ENCODE measurements at places on chromosomes 11 and 22.

DNA sequence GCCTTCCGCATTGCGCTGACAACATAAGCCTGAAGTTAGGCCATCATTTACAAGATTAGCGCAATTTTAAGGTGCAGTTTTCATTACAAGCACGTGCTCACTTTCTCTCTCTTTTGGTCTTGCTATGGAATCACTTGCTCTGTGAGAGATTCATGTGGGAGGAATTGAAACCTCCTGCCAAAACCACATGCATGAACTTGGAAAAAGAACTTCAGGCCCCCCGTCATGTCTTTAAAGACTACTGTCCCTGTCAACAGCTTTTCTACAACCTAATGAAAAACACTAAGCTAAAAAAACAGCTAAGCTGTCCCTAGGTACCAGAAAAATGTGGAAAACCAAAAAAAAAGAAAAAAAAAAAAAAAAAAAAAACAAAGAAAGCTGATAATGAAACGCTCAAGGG lies 1707.6 kb upstream of the RAG2 start:
- no peak for DNase-seq

DNA sequence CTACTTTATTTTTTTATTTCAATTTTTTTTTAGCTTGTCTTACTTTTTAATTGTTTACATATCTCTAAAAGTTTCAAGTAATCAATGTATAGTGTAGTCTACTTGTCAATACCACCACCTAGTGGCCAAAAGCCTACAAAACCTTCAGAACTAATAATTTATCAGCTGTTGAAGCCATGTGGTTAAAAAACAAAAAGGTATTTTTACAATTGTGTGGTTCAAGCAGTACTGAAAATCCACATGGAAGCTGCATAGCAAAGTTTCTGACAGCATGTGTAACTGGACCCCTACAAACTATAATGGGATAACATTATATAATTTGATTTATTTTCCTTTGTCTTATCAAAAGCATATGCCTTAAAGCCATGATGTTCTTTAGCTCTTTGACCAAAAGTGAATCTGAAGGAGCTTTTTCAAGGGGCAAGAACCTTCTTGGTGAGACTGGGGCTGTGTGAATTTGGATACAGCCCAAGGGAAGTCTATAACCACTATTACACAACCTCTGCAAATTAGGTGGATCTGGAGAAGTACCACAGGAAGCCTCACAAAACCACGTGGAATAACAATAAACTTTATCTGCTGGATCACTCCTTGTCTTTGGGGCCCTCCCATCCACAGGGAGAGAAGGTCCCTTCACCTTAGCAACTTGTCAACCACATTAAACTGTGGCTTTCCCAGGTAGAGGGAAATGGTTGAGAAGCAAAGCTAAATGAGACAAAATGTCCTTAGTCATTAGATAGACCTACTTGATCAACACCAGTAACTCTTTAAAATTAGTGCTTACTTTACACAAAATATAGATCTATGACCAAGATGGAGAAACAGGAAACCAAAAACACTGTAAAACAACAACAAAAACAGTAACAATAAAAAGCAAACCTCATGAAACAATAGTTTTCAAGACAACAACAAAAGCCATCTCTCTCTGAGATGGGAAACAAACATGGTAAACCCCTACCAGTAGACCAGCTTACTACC lies 9.9 kb downstream of the NARS2 start:
- peak; percentile 40 for DNase-seq

DNA sequence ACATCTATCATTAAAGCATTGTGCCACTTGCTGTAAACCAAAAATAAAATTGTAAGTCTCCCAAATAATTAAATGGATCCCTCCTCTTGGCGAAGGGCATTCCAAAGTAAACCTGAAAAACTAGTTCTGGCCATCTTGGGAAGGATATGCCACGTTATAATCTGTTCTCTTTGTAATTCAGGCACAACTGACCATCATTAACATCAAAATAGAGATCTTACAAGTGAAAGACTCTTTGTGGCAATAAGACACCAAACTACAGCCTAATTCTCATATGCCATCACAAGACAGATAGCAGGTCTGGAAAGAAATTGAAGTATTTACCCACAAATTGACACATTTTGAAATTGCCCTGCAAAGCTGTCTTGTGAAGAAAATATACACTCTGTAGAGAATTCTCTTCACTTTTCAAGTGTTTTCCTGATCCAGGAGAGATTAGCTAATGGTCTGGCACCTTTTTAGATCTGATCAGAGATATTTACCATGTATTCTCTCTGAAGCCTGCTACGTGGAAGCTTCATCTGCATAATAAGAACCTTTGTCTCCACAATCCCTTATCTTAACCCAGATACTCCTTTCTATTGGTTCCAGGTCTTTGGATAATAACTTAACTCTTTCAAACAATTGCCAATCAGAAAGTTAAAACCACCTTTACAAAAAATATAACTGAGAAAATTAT lies 630.4 kb upstream of the CCDC179 start:
- no peak for DNase-seq

DNA sequence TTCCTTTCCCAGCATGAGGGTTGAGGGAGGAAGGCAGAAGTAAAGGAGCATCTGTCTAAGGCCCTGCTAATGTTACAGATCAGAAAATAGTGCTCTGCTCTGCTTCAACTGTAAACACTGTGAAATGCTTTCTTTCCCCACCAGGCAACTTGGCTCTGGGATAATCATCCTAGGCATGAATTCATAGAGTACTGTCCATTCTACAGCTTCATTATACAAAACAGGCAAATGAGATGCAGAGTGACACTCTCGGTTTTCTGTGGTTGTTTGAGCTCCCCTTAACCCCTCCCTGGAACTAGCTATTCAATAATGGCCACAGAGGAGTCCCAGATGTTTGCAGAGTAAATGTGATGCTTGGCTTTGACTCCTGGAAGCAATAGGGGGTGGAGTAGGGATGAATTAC lies 184.3 kb upstream of the CTSC start:
- no peak for DNase-seq

DNA sequence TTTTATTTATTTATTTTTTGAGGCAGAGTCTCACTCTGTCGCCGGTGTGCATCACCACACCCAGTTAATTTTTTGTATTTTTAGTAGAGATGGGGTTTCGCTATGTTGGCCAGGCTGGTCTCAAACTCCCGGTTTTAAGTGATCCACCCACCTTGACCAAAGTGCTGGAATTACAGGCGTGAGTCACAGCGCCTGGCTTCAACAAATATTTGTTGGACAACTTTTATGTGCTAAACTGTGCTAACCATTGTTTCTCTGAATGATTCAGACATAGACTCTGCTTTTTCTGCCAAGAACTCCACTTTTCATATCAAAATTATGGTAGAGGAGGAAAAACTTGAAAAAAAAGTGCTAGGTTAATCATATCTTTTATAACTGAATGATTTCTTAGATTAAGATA lies 36.3 kb downstream of the MMP7 start:
- DNase-seq: no peak

GRCh38 chr11:75510723-75511019 lies 15.1 kb downstream of the GDPD5 start:
- DNase-seq: no peak

DNA sequence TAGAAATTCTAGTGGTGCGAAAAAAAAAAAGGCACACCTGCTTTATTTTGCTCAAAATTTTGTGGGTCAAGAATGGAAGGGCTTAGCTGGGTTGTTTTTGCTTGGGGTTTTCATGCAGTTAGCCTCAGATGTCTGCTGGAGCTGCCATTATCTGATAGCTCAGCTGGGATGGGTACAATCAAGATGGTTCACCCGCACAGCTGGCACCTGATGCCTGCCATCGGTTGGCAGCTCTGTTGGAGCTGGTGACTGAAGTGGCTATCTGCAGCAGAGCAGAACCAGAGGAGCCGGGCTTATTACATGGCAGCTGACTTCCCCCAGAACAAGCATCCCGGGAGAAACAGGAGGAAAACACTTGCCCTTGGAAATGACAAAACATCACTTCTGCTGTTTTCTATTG lies 12.1 kb upstream of the ELFN2 start:
- DNase-seq: no peak

DNA sequence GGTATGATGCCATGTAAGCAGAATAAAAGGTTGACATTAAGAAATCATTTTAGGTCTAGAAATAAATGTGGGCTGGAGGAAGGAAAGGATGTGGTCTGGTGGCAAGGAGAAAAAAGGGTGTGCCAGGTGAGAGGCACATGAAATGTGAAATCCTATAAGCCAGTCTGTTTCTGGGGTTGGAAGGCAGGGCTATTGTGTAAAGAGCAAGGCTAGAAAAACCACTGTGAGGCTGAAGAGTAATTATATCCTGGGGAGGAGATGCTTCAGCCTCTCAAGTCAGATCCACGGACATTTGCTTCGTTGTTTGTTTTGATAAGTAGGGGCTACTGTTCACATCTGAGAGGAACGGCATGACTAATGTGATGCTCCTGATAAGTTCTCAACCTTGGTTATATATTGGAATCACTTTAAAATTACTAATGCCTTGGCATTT lies 77.5 kb upstream of the CTSC start:
- no peak for DNase-seq

GRCh38 chr11:106212081-106212480 lies 134.6 kb downstream of the AASDHPPT start:
- DNase-seq: no peak

- DNase-seq: peak; percentile 43
Measured at GRCh38 chr11:35751664-35752061, 89.1 kb downstream of the TRIM44 start.

DNA sequence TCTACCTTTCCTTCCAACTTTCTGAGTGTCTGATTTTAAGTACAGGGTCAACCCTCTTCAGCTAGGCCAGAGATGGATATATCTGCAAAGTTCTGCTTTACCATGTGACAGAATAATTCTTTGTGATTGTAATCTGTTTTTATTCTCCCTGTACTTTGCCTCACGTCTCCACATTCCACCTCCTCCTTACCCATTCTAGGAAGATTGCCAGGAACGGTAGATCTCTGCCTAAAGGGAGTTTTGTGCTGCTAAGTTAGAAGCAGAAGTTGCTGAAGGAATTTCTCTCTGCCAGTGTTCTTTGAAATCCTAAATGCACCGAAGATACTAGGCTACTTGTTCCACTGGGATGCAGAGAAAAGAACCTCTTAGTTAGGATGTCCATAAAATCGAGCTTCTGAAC lies 20.7 kb upstream of the FAM181B start:
- no peak for DNase-seq

DNA sequence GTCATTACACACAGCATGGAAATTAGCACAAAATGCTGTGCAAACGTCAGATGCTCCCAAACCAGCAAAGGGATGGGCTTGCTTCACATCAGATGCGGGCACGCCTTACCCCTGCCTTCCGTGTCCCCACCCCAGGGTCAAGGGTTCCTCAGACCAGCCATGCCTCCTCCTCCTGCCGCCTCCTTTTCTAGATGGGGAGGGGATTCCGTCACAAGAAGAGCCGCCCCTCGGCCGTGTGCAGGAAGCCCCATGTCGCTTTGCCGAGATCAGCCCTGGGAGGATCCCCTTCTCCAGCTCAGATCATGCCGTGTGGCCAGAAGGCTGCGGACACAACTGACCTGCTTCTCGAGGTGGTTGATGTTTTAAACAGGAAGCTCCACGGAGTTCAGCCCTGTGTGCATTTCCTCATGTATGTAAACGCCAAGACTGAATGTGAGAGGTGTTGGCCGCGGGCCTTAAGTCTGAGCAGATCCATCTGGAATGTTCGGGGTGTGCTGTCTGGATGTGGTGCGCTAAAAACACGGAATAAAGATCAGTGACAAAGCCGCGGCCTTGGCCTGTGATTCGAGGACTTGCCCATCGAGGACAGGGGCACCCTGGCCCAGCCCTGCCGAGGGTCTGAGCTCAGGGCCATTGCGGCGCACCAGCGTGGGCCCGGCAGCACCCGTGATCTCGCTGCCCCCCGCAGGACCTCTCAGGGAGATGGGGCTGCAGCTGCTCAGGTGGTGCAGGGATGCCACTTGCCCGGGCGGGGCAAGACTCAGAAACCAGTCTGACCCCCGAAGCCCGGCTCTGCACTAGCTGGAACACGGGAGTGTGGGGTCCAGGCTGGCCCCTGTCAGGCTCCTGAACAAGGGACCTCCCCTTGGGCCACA lies 412.9 kb downstream of the TBC1D22A start:
- no peak for DNase-seq

DNA sequence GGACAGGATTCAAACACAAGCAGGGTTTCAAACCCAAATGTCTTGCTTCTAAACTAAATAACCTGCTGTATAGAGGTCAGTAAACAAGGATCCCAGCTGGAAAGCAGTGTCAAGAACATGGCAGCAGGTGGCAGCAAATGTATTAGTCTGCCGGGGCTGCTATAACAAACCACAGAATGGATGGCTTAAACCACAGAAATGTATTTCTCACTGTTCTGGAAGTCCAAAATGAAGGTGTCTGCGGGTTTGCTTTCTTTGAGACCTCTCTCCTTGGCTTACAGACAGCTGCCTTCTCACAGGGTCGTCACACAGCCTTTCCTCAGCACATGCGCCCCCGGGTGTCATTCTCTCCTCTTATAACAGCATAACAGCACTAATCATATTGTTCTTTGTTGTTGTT lies 65.1 kb upstream of the LRRC55 start:
- DNase-seq: peak; percentile 7

DNA sequence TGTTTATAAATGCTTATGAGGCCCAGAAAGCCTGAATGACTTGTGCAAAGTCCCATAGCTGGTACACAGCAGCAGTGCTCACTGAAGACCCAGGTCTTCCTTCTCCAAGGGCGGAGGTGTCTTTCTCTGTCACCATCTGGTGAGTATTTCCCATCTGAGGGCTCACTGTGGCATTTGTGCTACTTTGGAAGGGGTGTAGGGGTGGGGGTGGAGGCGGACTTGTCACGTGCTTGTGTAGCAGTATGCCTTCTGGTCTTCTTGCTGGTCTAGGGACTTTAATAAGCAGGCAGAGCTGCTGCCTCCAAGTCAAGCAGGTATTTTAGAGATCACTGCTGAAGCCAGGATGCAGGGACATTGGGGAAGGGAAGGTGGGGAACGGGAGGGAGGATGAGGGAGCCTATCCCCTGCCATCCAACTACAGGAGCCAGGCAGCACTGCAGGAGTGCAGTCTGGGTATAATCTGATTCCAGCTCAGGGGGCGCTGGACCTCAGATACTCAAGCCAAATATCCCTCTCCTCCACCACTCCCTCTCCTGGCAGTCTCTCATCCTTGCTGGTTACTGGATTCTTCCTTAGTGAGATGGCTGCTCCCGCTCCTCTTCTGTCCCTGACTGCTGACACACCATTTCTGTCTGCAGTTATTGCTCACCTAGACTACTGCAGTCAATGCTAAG lies 3.4 kb downstream of the ABCC8 start:
- DNase-seq: no peak

DNA sequence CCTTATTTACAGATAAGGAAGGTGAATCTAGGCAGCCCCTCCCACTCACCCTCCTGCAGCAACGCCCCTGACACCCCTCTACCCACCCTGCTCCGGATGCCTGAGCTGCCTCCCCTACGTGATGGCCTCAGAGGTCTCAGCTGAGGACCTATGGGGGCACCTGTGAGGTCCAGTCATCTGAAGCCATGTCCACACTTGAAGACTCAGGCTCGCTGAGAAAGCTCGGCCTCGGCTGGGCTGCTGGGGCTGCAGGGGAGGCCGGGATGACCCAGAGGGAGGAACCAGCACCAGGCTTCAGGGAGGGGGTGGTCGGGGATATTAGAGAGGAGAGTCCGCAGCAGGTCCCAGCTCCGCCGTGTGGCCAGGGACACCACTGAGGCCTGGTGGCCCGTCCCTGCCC lies 92.8 kb downstream of the BRD1 start:
- DNase-seq: no peak

GRCh38 chr11:64608046-64608445 lies 17.0 kb downstream of the SLC22A12 start:
- no peak for DNase-seq
